ENCODE measurements at places on chromosomes 13 and 19.

GRCh38 chr13:76516013-76516412 lies 370.2 kb downstream of the KCTD12 start:
- no peak for DNase-seq

DNA sequence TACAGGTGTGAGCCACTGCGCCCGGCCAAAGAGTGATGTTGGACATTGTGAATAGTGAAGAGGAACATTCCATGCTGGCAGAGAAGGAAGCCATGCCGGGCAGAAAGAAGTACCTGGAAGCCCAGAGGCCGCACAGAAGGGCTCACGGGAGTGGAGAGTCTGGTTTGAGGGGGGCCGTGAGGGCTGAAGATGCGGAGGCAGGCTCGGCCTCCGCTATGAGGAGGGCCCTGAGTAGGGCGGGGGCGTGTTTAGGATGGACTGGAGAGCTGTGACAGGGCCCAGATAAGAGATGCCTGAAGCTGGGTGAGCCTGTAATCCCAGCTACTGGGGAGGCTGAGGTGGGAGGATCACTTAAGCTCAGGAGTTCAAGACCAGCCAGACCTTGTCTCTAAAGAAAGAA lies 1.6 kb downstream of the JOSD2 start:
- DNase-seq, result no peak

GRCh38 chr13:49679246-49679645 lies 12.0 kb downstream of the EBPL start:
- DNase-seq, result no peak

DNA sequence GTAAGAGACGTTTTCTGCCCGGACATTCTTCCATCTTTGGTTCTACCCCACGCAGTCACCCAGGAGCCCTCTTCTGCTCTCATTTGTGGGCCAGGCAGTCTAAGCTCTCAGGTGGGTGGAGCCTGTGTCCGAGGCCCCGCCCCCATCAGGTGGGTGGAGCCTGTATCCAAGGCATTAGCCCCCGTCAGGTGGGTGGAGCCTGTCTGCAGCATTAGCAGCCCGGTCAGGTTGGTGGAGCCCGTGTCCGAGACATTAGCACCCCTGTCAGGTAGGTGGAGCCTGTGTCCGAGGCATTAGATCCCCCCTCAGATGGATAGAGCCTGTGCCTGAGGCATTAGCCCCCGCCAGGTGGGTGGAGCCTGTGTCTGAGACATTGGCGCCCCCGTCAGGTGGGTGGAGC lies 45.5 kb upstream of the C13orf46 start:
- peak; percentile 48 for DNase-seq
